ENCODE measurements at places on chromosomes 3 and 15. TPM values are rescaled to one million over a fixed set of nuclear protein-coding genes. Genes with fewer than 3 reads are reported as not detected.

- DNase-seq = peak; percentile 77
Observed at GRCh38 chr3:129602730-129603560, 3.5 kb downstream of the PLXND1 start.

GRCh38 chr3:102163818-102164154 lies 271.0 kb upstream of the ZPLD1 start:
- no peak for DNase-seq

- no peak for DNase-seq
Observed at GRCh38 chr3:144058713-144059112, 87.1 kb downstream of the DIPK2A start.

GRCh38 chr3:5505997-5506396 lies 318.5 kb downstream of the EDEM1 start:
- no peak for DNase-seq

DNA sequence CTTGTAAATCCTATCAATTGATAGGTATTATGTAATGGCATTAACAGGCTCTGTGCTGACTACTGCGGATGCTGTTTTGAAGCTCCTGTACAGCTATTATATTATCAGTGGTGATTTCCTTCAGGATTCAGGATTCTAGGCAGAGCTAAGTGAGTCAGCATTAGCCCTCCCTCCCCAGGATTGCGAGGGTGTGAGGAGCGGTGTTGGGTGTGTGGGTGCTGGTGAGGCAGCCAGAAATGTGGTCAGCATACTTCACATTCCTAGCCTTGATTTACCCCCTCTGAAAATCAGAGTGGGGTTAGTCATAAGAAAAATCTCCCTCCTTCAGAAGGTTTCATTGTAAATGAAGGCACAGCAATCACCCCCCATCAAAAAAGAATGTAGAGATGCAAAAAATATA lies 72.5 kb downstream of the SNTN start:
- peak; percentile 74 for DNase-seq

DNA sequence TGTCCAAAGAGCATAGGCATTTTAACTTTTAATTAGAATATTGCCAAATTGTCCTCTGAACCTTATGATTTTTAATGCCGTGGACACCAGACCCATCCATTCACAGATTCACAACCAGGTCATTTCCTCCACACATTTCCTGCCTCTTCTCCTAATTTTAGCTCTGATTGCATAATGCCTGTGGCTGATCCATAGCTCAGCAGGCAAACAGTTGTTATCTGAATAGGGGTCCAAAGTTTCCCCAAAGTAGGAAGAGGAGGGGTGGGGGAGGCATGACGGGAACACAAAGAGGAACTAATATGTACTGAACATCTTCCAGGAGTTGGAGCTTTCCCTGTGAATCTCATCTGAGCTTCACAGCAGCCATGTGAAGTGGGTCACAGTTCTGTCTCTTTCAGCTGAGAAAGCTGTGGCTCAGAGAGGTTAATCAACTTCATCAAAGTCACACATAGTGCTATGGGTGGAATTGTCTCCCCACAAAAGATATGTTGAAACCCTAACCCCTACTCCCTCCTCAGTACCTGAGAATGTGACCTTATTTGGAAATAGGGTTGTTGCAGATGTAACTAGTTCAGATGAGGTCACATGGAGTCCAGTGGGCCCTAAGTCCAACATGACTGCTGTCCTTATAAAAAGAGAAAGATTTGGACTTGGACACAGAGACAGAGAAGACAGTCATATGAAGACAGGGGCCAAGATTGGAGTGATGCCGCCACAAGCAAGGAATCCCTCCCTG lies 106.7 kb upstream of the AGBL1 start:
- no peak for DNase-seq

- no peak for DNase-seq
Observed at GRCh38 chr3:127888156-127888555, 26.9 kb upstream of the KBTBD12 start.

GRCh38 chr15:28125673-28126651 lies 26.8 kb upstream of the OCA2 start:
- DNase-seq = peak; percentile 59

DNA sequence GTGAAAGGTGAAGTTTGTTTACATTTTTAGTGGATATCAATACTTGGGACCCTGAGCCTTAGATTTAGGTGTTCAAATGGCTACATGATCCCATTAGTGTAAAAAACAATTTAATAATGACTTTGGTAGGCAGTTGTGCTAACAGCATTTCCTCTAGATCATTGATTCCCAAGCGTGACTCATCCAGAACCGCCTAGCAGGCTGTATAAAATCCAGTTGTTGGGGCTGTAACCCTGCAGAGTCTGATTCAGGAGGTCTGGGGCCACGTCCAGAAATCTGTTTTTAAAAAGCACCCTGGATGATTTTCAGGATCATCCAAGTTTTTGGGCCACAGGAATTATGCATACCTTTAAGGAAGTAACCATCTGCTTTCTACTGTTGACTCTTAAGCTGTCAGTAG lies 156.4 kb downstream of the TP63 start:
- DNase-seq = peak; percentile 50

DNA sequence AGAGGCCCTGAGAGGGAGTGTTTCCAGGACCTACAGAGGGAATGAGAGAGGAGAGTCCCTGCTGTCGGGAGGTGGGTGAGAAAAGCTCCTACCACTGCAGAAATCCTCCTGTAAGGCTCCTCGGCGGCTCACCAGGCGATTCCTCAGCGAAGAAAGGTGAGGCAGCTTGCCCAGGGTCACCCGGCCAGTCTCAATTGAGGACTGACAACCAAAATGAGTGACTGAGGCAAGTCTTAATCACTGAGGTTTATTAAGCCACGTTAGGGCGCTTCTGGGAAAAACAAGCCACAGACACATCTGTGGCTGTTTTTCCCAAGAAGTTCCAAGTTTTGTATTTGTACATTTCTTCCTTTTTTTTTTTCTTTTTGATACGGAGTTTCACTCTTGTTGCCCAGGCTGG lies 48.5 kb downstream of the ZDHHC19 start:
- no peak for DNase-seq

DNA sequence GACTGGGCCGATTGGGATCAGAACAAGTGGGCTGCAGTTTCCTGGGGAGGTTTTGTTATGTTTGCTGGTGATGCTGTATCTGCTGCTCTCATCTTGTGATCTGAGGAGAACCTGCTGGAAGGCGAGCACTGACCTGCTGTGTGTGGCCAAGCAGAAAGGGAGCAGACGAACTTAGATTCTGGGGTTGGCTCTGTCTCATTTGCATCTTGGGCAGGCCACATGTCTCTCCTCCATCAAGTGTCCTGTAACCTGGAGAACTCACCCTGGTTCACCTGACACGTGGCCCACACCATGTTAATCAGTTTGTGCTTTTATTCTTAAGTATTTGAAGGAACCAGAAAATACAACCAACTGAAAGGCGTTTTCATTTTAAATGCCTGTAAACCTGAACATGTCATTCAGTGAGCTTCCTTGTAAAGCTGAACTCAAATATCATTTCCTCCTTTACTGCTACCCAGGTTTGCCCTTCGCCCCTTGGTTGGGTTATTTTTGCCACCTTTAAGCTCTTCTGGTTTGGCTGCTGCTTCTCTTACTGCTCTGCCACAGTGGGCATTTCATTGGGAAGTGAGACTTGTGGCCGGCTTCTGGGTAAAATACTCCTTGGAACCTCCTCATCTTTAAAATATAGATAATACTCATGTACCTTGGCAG lies 33.5 kb upstream of the TRAK1 start:
- no peak for DNase-seq

The THBS1 gene
- 2,731 TPM for total RNA-seq

The CFAP20DC gene
- total RNA-seq = 8.2 TPM

The HYKK gene
- 2.2 TPM for total RNA-seq

The SCAMP2 gene
- total RNA-seq = 40.0 TPM

The PLA2G4B gene
- total RNA-seq = 1.2 TPM

The LRRN1 gene
- not detected for total RNA-seq

The FETUB gene
- not detected for total RNA-seq
